Cerebellar nuclear complex (tissue), 1 donor: ENCODE measurements at places on chromosomes 11 and 22.

DNA sequence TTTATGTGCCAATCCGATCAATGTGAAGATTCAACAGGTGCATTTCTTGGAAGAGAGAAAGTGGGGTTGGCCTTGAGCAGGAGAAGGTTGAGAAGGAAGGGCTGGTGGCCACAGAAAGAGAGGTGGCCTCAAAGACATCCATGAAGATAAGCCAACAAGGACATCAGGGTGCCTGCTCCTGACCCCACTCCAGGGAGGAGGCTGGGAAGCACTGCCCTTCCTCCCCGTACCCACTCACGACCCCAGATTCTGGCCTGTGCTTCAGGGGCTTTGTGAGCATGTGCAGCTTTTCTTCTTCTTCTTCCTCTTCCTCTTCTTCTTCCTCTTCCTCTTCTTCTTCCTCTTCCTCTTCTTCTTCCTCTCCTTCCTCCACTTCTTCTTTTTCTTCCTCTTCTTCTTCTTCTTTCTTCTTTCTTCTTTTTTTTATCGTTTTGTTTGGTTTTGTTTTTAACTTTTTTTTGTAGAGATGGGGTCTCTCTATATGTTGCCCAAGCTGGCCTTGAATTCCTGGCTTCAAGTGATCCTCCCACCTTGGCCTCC lies 30.3 kb downstream of the DKK3 start:
- no peak for DNase-seq

GRCh38 chr11:11081776-11082175 lies 223.9 kb upstream of the ZBED5 start:
- DNase-seq, result no peak

GRCh38 chr22:44202261-44202789 lies 21.6 kb downstream of the PARVG start:
- DNase-seq, result no peak

DNA sequence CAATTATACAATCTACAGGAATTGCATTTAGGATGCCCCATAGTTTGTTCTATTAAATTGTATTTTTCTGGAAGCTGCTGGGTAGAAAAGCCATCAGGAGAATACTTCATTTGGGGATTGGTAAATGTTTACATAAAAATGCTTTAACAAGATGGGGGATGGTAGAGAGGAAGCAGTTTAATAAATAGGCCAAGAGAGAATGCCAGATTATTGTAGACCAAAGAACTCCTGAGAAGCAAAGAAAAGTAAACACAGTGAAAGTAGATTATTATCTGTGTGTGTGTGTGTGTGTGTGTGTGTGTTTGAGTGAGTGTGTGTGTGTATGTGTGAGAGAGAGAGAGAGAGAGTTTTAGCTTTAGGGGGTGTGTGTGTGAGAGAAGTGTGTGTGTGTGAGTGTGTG lies 820.4 kb upstream of the CCDC90B start:
- no peak for DNase-seq

- DNase-seq, result no peak
Measured at GRCh38 chr11:92782806-92783205, 186.6 kb upstream of the MTNR1B start.

DNA sequence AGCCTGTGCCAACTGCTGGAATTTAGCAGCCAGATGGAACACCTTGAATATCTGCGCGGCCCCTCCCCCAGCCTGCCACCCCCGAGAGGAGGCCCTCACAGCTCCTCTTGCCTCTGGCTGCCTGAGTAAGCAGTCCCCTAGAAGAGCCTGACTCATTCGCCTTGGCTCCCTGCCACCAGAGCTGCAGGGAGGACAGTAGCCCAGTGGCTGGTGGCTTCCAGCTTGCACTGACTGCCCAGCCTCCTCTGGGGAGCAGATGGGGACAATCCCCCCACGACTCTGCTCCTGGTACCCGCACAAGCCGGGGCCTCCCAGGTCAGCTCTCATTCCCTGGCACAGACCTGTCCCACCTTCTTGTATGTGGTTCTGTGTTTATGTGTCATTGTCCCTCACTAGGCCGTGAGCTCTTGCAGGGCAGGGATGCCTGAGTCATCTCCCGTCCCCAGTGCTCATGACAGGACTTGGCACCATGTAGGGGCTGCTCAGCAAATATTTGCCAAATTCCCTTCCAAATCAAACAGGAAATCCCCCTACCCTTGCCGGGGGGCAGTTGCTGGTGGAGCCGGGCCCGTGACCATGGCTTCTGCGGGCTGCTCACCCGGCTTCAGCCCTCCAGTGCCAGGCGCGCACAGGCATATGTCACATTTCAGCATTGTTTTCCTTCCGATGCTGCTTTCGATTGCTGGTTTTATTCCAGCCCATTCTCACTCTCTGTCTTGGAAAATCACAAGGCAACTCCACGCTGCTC lies 43.6 kb downstream of the CACNG2 start:
- DNase-seq, result peak; percentile 81

DNA sequence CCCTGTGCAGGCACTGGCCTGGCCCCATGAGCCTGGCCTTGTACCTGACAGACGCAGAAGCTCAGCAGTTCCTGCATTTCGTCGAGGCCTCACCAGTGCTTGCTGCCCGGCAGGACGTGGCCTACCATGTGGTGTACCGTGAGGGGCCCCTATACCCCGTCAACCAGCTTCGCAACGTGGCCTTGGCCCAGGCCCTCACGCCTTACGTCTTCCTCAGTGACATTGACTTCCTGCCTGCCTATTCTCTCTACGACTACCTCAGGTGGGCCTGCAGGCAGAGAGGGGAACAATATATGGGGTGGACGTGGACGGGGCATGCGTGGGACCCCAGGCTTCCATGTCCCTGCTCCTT lies 4.9 kb downstream of the LARGE2 start:
- no peak for DNase-seq

DNA sequence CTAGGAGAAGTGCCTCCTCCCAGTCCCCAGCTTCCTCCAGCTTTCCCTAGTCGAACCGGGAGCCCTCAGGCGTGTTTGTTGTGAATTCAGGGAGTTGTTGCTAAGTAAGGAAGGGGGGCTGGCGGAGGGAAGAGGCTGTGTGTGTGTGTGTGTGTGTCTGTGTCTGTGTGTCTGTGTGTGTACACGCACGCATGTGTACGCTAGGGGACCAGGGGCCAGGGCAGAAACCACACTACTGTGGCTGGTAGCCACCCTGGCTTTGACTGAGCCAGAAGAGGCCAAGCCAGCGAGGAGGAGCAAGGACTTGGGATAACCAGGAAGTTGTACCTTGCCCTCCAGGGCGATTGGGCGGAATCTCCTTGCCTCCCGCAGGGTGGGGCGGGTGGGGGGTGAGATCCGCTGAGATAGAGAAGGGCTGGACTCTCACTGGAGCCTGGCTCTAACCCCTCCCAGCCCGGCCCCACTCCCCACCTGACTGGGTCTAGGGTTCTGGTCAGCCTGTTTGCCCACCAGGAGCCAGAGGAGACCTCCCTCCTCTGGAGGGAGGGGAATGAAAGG lies 7.5 kb downstream of the BCL9L start:
- DNase-seq, result no peak

DNA sequence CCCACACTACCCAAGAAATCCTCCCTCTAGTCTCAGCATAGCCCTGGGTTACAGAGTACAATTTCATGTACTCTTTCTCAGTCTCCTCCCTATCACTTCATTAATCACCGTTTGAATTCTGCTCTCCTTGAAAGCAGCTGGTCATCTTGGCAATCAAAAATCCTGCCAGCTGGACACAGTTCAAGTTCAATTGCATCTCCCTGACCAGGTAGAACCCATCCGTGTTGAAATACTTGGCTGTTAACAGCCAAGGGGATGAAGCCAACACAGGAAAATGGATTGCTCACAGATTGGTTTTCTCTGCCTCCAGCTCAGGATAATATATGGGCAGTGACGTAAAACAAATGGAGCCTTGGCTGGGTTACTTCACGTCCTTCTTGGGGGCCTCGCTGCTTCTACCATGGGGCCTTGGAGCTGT lies 55.1 kb upstream of the GRK3 start:
- DNase-seq, result no peak

DNA sequence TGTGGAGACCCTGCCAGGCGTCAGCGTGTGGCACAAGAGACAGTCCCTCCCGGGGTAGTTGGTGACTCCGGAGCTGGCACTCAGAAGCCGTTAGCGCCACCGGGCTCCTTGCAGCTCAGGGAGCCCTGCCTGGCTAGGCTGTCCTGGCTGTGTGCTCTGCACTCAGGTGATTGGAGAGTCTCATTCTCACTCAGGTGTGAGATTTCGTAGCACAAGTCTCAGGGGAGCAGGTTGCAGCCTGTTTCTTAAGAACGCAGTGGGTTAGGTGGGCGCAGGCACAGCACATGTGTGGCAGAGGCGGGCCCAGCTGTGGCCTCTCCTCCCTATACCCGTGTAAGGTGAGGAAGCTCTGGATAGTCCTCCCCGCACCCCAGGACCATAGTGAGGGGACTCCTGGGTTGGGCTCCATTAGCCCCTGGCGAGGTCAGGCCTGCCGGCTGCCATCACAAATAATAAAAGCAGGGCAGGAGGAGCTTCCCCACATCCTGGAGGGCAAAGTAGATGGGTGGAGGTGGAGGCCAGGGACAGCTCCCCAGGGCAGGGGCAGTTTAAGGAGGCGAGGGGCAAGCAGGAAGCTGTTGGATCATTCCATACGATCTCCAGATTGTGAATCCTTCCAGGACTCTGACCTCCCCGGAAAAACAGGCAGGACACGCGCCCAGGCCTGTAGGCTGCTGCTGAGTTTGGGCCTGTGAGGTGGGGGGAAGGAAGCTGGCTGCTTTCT lies 39.4 kb downstream of the SBF1 start:
- DNase-seq, result no peak

- no peak for DNase-seq
Measured at GRCh38 chr11:3131330-3131941, 33.7 kb downstream of the OSBPL5 start.

- no peak for DNase-seq
Measured at GRCh38 chr22:26461188-26461810, 22.3 kb downstream of the HPS4 start.

DNA sequence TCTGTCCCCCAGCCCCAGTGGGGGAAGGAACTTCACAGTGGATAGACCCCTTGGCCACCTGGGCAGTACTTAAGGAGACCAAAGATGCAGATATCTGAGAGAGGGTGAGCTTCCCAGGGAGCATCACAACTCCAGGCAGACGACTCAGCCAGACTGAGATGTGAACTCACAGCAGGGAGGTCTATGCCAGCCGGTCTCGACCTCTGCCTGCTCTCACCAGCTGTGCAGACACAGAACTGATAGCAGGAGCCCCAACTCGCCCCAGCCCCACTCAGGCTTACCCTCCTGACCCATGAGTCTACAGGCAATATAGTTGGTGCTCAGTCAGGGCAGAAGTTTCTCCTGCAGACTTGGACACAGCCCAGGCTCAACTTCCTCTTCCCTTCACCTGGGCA lies 29.7 kb upstream of the ACCSL start:
- no peak for DNase-seq

- no peak for DNase-seq
Measured at GRCh38 chr11:7833527-7833926, 36.8 kb upstream of the OR5P2 start.

- no peak for DNase-seq
Measured at GRCh38 chr11:8100158-8100557, 19.1 kb downstream of the TUB start.

DNA sequence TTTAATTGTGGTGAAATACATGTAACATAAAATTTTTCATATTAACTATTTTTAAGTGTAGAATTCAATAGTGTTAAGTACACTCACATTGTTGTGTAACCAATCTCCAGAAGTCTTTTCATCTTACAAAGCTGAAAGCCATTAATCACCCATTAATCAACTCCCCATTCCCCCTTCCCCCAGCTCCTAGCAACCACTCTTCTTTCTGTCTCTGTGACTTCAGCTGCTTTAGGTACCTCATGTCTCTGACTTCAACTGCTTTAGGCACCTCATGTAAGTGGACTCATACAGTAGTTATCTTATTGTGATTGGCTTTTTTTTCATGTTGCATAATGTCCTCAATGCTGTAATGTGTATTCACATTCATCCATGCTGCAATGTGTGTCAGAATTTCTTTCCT lies 150.8 kb upstream of the NTM start:
- no peak for DNase-seq

DNA sequence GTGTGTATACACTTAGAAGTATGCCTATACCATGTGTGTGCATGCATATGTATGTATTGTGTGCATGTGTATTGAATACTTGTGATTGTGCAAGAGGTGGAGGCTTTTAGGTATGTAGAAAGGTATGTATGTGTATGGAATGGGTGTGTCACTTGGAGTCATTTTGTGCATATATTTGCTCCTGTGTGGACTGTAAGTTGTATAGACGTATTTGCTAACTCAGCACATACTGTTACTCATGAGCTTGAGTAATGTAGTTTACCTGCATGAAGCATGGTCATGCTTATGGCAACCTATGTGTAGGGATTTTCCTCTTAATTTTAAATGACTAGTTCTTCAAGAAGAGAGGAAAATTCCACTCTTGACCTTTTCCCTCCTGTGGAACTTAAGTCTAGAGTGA lies 507.6 kb upstream of the LARGE1 start:
- DNase-seq, result no peak

DNA sequence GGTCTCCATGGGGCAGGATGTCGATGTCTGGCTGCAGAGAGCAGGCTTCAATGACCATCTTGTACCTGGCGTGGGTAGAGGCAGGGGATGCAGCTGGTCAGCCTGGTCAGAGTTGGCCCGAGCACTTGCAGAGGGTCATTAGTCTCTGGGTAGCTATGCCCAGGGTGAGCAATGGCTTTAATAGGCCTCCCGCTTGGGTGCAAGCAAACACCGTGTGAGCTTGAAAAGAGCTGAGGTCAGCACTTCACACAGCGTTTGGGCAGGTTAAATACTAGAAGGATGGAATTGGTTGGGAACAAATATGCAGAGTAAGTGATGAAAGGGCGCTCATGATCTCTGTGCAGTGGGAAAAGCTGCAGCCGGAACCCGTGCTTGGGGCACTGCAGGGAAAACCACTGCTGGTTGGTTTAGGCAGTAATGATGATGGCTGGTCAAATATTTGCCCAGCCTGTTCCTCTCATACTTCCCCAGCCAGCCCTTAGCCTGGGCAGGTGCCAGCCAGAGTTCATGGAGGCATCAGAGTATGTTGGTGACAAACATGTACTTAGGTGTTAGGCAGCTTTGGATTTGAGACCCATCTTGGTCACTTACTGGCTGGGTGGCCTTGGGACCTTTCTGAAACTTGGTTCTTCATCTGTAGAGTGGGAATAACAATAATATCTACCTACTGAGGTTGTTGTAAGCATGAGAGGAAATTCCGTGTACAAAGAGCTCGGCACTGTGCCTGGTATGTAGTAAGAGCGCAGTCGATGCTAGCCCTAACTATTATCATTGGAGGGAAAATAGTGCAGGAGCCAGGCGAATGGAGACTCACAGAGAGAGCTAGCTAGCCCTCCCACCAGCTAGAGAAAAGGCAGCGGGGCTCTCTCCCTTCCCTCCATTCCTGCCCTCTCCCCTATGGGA lies 25.2 kb upstream of the KCNJ11 start:
- DNase-seq, result no peak

DNA sequence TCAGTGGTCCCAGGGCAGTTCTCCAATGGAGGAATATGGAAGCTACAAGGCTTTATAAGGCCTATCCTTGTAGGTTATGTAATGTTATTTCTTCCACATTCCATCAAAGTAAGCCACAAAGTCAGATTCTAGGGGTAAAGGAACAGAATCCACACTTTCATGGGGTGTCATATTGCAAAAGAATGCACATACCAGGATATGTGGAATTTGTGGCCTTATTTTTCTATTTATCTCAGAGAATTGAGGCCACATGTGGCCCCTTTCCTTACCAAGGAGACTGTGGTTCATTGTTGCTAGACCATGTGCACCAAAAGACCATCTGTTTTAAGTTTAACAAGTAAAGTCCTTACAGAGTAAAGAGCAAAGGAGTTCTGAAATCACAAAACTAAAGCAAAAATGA lies 12.9 kb downstream of the LRRC4C start:
- no peak for DNase-seq
